A549 treated with dexamethasone at 1 μM for 4 hours (cell line): ENCODE measurements at places on chromosomes 5 and 9. TPM values are rescaled to one million over a fixed set of nuclear protein-coding genes. Genes with fewer than 3 reads are reported as not detected.

Gene C5orf63
- 3.0 to 5.9 TPM (median 3.7 TPM) in 5 replicates for total RNA-seq

Gene LHX2
- total RNA-seq, result 3.2 to 4.1 TPM (median 3.7 TPM) in 5 replicates

Gene ECSCR
- total RNA-seq, result not detected in 5 replicates

Gene PCDHA13
- total RNA-seq, result 0.04 to 0.09 TPM (median 0.06 TPM) in 4 of 5 replicates, not detected in the other

Gene HDHD3
- total RNA-seq, result 18.3 to 20.5 TPM (median 19.1 TPM) in 5 replicates

Gene PCDHGA10
- 0.02 TPM in 2 of 5 replicates, not detected in the others for total RNA-seq

Gene F2RL2
- 3.3 to 4.7 TPM (median 4.2 TPM) in 5 replicates for total RNA-seq

Gene KIF24
- 2.5 to 3.7 TPM (median 3.5 TPM) in 5 replicates for total RNA-seq

Gene MFAP3
- total RNA-seq, result 20.0 to 31.9 TPM (median 31.3 TPM) in 5 replicates

Gene TMC1
- 0.07 to 0.17 TPM (median 0.12 TPM) in 4 of 5 replicates, not detected in the other for total RNA-seq

Gene TYRP1
- not detected in 5 replicates for total RNA-seq

Gene PCSK5
- total RNA-seq, result 1.6 to 2.3 TPM (median 2.1 TPM) in 5 replicates

Gene PAIP1
- 95.7 to 121 TPM (median 116 TPM) in 5 replicates for total RNA-seq

Gene SVEP1
- total RNA-seq, result 1.3 to 2.3 TPM (median 2.0 TPM) in 5 replicates
